Stimulated activated CD4-positive, alpha-beta T cell treated with anti-CD3 and anti-CD28 coated beads, Interleukin-1b, Interleukin-23, amount 100 ng/mL, for 24 hours (primary cell): ENCODE measurements at places on chromosomes 6 and 20.

- DNase-seq: no peak
Observed at GRCh38 chr6:121794630-121795029, 359.2 kb downstream of the GJA1 start.

DNA sequence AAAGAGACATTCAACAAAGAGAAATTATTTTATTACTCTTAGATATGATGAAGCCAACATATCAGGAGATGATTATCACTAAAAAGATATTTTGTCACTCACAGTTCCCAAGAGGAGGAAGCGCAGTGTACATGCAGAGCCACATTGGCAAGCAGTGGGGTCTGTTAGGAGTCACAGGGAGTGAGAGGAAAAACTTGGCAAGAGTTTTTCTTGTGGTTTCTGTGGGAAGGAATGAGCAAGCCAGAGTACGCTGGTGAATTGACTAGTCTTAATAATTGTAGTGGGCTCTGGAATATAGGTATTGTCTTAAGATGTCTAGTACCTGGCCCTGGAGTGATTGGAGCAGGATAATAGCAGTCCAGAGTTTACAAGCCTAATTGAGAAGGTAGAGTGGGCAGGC, 1095.2 kb downstream of the GRIK2 start:
- no peak for DNase-seq

- DNase-seq: no peak
Observed at GRCh38 chr6:67558985-67559384, 1076.1 kb upstream of the ADGRB3 start.

DNA sequence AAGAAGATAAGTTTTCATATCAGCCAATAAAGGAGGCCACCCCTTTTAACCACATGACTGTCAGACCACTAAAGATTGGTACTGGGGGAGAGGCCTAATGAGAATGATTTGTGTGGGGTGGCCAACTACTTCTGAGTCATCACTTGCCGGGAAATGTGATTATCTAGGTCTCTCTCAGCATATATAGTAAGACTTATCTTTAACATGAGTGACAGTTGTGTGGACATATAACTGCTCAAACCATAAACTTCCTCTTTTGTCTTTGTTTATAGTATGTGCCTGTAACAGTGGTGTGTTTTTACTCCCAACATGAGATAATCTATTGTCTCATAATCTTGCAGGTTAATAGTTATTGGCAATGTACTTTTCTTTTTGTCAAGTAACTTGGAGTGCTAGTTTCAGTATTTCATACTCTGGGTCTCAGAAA, 312.4 kb downstream of the CDKAL1 start:
- no peak for DNase-seq

- DNase-seq: no peak
Observed at GRCh38 chr20:24868396-24868927, 80.6 kb upstream of the CST7 start.

DNA sequence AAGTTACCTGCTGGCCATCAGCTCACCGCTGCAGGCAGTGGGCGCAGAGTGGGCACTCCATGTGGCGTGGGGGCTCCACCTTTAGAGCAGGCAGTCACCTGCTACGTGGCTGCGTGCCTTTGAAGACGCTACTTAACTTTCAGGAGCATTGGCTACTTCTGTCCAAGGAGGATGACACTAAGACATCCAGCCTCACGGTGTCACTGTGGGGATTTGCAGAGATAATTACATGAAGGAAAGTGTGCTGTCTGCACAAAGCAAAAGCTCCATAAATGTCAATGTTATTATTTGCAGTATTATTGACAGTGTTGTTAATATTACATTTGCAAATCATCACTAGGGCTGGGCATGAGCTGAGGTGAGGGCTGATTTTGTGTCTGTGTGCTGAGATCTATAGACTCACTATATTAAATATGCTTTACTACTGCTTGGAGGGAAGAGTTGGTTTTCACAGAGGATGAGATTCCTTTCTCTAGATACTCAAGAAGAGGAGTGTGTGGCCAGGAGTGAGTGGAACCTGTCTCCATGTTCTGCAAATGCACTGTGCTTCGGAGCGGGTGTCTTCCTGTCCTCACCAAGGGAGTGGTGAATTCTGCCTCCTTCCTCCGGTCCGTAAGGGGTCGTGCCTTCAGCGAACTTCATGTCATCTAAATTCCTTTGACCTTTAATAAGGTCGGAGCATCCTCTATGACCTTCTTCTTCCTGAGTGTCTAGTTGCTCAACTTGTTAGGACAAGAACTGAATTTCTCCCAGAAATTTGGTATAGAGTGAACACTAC, 165.8 kb upstream of the SYNDIG1 start:
- no peak for DNase-seq

DNA sequence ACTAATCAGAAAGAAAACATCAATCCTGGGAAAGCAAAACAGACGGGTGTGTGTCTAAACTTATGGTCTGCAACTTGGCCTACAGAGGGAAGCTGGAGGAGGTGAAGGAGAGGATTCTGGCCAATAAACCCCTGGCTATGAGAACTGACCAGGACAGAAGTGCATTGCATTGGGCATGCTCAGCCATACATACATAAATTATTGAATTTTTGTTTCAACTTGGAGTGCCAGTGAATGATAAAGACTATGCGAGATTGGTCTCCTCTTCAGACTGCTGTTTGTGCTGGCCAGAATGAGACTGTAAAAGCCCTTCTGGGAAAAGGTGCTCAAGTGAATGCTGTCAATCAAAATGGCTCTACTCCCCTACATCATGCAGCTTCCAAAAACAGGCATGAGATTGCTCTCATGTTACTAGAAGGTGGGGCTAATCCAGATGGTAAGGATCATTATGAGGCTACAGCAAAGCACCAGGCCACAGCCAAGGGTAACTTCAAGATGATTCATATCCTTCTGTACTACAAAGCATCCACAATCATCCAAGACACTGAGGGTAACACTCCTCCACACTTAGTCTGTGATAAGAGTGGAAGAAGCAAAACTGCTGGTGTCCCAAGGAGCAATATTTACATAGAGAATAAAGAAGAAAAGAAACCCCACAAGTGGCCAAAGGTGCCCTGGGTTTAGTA, 17.4 kb downstream of the ADNP start:
- no peak for DNase-seq

DNA sequence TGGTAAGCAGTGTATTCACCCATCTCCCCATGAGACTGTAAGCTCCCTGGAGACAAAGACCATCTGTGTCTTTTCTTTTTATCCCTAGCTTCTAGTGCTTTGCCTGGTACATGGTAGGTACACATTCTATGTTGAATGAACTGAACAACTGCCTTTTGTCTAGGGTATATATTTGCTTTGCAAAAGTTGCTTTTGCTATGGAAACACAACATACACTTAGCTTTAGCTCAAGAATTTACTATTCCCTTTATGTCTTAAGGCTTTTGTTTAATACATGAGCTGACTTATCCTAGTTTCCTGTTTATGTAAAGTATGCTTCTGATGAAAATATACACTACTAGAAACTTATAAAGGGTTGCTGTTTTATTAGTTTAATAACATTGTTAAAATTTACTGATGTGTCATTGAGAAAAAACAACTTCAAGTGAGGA, 198.2 kb downstream of the PRL start:
- DNase-seq: no peak

- no peak for DNase-seq
Observed at GRCh38 chr6:34172961-34173775, 27.3 kb upstream of the GRM4 start.

- no peak for DNase-seq
Observed at GRCh38 chr20:16955971-16956370, 207.8 kb downstream of the OTOR start.

GRCh38 chr20:48338717-48339116, 489.1 kb downstream of the PREX1 start:
- no peak for DNase-seq

- no peak for DNase-seq
Observed at GRCh38 chr6:28589234-28589956, 63.7 kb downstream of the GPX5 start.

GRCh38 chr6:6579281-6579680, 9.2 kb upstream of the LY86 start:
- no peak for DNase-seq

GRCh38 chr6:90109141-90109540, 187.5 kb downstream of the BACH2 start:
- DNase-seq: no peak

- DNase-seq: no peak
Observed at GRCh38 chr20:33474097-33474873, 15.6 kb upstream of the CBFA2T2 start.

GRCh38 chr6:21928827-21929226, 335.3 kb downstream of the SOX4 start:
- DNase-seq: no peak

DNA sequence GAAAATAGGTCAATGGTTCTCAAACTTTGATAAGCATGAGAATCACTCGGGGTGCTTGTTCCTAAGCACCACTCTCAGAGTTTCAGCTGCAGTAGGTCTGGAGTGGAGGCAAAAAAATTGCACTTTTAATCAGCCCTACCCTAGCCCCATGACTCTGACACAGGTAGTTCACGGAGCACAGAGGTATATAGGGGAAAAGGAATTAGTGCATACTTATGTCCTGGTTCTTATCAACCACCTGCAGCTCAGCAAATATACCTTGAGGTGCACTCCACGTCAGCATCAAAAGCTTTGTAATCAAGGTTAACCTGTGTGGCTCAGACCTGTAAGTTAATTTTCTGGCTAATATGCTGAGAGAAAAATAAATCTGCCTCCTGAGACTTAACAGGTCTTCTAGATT, 138.8 kb upstream of the HMGN3 start:
- no peak for DNase-seq

- DNase-seq: no peak
Observed at GRCh38 chr20:14422892-14423291, 85.5 kb upstream of the FLRT3 start.

GRCh38 chr6:116090251-116090650, 10.4 kb upstream of the NT5DC1 start:
- DNase-seq: no peak

DNA sequence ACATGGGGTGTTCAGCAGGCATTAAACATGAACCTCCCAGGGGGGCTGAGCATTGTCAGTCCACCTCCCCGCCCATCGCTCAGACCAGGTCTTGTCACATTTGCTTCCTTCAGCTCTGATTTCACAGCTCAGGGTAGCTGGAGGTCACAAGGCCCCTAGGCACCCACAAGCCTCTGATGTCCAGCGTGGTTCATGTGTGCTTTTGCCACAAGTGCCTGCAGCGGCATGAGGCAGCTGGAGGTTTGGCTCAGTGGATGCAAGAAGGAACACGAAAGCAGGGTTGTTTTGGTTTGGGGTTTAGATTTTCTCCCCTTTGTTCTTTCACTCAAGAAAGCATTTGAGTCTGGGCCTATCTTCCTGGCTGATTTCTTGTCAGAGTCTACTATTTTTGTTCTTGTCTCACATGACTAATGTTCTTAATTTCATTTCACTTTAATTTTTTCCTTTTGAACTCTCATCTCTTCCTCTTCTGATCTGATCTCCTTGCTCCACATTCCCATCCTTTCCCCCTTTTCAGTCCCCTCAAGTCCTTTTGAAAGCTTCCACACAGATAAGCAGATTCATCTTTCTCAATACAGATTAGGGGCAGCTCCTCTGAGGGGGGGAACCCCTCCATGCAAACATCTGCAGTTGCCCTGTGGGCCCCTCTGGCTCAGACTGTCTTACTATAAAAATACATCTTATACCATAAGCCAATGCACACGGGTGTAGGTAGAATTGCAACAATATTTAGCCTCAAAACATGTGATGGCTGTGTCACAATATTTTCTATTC, 68.1 kb upstream of the CEP85L start:
- DNase-seq: no peak

- no peak for DNase-seq
Observed at GRCh38 chr6:57177545-57178265, 5.6 kb downstream of the BAG2 start.

DNA sequence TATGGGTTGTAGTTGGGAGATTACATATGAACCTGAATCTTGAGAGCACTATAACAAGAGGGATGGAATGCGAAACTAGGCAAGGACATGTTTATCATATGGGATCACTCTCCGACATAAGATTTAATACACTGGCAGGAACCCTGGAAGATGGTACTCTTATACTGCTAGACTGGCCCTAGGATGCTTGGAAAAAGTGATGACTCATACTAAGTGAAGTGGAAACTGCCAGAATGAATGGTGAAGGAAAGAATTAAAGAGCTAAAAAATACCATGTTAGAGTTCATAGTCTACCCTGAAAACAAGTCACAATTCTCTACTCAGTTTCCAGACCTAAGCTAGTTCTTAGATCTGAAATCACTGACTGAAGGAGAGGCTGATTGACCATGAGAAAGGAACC, 45.5 kb upstream of the THEMIS start:
- DNase-seq: no peak

GRCh38 chr6:40251637-40252300, 317.5 kb upstream of the MOCS1 start:
- no peak for DNase-seq

DNA sequence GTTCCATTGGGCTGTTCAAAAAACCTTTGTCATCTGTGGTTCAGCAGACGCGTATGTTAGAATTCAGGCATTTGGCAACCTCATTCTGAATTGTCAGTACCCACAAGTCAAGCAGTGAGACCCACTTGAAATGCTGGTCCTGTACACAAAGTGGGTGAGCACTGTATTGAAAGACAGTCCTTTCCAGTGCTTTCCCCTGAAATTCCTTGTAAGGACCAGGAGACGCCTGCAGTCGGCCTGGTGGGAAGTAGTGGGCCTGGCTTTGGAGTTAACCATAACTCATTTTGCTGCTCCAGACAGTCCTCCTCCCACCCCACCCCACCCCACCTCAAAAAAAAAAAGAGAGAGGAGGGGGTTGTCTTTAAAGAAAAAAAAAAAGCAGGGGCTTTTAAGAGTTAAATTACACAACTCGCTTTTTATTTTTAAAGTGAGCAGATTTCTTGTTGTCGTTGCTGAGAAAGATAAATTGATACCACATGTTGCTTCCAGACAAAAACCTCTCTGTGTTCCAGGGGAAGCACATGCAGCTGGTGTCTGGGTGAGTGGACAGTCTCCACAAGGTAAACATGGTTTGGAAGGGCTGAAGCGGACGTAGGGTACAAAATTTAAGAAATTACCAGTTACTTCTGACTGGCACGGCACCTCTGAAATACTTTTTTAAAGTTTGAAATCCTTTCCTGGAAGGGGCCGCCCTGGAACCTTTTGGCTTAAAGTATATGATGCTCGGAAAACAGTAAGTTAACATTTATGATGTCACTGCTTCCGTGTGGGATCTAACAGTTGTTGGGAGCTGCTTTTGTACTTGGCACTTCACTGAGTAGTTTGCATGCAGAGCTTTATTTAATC, 95.3 kb downstream of the FOXO3 start:
- DNase-seq: no peak

DNA sequence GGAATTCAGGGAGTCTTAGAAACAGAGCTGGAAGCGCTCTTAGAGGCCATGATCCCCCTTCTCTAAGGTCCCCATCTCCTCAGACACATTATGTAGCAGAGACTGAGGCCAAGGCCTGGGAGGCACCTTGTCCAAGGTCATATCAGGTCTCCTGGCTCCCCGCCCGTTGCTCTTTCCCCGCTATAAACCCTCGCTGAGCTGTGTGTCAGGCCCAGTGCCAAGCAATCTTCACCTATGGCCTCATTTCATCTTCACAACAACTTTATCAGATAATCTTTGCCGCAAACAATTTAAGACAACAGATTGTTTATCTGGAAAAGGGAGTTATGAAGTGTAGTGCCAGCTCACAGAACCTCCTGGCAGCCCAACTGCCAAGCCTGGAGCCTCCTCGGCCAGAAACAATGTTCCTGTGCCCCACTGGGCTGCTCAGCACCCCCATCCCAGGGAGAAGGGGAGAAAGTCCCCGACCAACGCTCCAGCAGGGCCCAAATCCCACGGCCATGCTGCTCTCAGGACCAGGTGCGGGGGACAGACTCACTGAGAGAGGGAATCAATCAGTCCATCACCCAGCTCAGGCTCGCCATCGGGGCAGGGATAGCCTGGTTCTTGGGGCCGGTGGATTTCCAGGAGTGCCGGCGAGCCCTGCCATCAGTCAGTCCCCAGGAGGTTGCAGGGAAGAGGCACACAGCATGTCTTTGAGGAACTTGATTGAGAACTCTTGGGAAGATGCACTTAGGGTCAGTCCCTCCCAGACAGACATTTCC, 16.9 kb upstream of the FANCE start:
- DNase-seq: no peak
